BJ (cell line): ENCODE measurements at places on chromosomes 13 and 19.

DNA sequence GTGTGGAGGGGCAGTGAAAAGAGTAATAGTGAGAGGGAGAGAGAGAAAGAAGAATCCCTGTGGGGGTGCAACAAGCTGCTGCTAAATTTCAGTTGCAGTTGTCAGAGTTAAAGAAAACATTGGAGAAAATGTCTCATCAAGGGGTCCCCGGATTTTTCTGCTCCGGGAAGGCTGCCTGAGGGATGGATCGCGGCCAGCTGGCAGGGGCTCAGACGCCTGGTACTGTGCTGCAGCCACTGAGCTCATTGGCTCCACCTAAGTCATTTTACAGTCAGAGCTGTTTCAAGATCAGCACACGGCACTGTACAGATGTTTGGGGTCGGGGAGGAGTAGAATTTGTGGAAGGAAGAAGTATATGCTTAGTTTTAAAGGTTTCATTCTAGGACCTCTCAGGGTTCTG is 106.2 kb downstream of the SHISA2 start:
- no peak for DNase-seq

DNA sequence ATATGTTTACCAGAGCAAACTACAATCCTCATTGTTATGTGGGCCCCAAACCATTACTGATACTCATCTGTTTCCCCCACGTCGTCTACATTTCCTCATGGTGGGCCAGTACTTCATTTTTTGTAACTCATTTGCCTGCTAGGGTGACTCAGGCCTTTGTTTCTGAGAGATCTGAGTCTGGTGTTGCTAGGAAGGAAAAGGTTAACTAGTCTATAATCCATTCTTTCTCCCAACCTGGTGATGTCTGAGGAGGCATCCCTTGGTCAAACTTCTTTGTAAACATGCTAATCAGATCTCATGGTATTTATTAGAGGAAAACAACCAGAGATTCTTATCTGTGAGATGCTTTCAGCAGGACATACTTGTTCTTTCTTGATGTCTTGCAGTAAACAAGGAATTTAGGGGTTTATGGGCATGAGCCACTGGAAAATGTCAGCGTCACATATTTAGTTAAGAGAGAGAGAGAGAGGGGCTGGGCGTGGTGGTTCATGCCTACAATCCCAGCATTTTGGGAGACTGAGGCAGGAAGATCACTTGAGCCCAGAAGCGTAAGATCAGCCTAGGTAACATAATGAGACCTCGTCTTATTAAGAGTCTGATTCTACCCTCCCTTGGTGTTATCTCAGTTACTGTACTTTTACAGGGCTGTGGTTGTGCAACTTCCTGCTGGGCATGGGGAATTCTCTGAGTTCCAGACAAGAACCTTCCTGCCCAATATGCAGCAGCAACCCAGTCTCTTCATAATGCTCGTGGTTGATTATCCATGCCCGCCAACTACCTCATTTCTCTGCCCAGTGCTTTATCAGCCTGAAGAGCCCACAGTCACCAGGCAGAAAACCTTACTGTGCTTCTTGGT is 9.7 kb upstream of the DPRX start:
- DNase-seq, result no peak

DNA sequence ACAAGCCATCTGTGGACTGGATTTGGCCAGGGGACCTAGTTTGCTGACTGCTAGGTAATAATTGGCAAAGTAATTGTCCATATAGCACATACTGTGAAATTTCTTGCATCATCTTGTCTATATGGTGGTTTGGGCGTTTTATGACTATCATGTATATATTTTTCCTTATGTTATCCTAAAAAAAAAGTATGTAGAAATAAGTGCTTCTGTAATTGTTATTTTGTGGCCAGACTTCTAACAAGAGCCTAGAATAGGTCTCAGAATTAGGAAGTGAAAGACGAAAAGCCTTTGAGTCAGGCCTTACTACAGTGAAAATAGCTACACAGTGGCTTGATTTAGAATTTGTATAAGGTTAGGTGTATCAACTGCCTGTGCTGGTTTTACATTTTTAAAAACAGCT is 4.2 kb downstream of the FNDC3A start:
- DNase-seq, result no peak

DNA sequence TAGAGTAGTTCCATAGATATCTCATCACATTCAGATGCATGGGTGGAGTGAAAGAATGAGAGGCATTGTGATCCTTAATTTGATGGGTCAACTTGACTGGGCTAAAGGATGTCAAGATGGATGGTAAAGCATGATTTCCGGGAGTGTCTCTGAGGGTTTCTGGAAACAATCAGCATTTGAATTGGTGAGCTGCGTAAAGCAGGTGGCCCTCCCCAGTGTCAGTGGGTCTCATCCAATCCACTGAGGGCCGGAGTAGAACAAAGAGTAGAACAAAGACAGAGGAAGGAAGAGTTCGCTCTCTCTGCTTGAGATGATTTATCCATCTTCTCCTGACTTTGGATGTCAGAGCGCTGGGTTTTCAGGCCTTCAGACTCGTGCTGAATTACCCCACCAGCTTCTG is 43.1 kb downstream of the SERP2 start:
- no peak for DNase-seq

DNA sequence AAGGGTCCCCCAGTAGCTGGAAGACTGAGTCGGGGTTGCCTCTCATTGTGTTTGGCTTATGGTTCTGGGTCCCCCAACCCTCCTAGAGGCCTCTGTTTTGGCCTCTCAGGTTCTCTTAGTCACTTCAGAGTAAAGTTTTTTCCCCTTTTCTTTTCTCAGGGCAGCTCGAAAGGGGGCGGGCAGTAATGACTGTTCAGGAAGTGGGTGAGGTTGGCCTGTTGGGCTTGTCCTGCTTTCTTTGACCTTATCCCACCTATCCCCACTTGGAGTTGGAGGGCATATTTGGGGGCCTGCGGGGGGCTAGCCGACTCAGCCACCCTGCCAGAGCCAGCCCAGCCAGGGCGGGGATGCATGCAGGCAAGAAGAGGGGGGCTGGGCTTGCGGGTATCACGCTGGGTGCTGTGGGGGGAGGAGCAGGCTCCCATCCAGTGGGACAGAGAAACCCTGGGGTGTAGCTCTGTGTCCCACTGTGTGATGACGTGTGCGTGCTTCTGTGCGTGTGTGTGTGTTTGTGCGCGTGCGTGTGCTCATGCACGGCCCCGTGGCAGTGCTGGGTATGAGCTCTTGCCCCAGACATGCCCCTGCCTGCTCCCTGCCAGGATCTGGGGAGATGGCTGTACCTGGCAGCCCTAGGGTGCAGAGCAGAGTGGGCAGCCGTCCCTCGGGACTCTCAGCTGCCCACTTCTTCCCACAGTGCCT is 1.4 kb downstream of the CIC start:
- no peak for DNase-seq

DNA sequence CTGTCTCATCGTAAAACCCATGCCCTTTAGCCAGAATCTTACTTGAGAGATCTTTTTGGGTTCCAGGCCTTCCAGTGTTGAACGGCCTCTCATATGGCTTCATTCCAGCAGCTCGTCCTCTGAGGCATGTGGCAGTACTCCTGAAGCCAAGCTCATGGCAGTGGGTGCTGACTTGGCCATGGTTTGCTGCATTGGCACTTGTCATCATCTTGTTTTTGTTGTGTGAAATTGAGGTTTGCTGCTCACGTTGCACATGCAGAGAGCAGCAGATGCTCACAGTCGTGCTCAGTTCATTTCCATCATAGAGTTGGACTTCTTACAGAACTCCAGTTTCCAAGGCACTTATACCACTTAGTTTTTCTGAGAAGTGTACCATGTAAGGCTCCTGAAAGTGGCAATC is 14.9 kb downstream of the TEX29 start:
- no peak for DNase-seq

DNA sequence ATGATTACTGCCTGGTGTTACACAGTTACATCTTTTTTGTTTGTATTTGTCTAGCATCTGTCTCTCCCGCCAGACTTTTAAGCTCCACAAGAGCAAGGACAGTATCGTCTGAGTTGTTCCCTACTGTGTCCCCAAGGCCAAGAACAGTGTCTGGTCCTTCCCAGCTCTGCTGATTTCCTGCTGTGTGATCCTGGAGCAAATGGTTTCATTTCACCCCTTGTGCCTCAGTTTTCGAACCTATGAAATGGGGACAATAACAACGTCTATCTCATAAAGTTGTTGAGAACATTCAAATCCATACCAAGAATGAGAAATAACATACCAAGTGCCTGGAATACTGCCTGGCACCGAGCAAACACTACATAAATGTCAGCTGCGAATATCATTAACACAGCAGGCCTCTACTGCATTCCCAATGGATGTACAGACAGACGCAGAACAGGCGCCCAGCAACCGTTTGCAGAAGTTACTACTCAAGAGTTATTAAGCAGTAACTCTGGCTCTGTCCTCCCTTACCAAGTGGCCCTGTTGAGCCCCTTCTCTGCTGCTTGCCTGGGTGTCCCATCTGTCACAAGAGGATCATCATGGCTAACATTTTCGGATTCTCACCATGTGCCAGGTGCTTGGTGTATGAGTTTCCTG is 11.4 kb downstream of the XRCC1 start:
- no peak for DNase-seq

DNA sequence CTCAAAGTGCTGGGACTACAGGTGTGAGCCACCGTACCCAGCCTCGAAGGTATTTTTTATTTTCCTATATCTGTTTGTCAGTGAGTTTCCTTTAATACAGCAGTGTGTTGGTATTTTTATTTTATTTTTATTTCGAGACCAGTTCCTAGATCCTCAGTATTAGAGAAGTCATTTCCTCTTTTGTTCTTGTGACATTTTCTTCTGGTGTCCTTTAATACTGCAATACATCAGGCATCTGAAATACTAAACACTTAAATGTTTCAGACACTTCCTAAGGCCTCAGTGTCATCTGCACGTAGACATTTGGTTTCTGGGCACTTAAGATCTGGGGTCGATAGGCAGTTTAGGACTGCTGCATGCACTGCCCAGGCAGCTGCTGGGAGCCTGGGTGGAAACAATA is 22.5 kb downstream of the GATAD2A start:
- no peak for DNase-seq

DNA sequence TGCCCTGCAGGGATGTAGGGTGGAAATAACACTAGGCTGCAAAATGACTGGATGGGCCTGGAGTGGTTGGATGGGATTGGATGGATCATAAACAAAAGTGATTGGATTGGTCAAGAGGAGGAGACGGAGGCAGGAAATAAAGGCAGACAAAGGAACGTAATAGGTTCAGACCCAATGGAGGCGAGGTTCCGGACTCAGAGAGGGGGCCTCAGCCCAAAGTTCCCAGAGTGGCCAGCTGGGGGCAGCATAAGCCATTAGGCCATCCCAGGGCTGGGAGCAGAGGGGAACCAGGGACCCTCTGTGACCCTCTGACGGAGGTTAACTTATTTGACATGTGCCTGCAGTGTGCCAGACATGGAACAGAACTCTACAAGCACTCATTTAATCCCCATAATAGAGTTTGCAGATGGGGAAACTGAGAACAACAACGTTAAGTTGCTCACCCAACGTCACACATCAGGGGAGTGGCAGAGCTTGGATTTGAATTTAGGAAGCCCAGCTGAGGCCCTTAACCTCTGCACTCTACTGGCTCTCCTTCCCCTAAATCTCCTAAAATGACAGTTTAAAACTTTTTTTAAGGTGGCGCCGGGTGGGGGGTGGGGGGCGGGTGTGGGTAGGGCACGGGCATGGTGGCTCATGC is 15.3 kb upstream of the MAP1S start:
- DNase-seq, result no peak

DNA sequence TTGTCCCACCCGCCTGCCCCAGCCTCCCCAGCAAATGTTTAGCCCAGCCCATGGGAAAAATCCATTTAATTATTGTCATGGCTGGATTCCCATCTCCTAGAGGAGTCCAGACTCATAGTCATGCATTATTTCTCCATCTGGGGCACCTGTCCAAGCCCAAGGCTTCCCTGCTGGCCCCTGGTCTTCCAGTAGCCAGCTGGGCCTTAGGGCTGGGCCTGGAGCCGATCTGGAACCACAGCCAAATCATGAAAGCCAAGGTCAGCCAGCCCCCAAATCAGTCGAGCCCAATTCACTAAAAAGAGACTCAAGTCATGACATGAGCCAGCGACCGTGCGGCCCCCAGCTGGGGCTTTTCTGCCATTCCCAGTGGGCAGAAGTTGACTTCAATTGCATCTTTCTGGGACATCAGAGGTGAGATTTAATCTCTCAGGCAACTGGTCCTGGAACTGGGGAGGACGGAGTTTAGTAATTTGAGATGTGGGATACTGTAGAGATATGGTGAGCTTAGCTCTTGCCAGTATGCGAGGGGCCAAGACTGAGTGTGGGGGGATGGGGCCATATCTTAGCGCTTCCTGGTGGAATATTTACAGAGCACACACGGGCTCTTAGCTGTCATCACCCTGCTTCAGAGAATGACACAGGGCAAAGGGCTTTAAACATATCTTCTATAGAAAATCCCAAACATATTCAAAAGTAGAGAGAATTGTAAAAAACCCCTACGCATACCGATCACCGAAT is 9.4 kb upstream of the PGLYRP2 start:
- no peak for DNase-seq

- no peak for DNase-seq
Measured at GRCh38 chr13:71515744-71516038, 351.3 kb downstream of the DACH1 start.

DNA sequence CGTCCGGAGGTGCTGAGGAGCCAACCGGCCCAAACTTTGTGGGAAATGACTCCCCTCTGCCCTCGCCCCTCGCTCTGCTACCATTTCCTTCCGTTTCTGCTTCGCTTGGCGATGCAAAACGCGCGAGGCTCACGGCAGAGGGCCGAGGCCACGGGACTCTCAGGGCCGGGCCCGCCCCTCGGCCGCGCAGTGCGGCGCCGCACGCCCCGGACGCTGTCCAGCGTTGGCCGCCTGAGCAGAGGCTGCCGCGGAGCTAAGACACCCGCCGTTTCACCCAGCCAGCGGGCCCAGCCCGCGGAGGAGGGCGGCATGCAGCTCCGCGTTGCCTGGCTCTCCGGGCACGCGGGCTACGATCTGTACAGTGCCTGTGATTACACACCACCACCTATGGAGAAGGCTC is 2.1 kb upstream of the ZNF578 start:
- DNase-seq, result no peak

DNA sequence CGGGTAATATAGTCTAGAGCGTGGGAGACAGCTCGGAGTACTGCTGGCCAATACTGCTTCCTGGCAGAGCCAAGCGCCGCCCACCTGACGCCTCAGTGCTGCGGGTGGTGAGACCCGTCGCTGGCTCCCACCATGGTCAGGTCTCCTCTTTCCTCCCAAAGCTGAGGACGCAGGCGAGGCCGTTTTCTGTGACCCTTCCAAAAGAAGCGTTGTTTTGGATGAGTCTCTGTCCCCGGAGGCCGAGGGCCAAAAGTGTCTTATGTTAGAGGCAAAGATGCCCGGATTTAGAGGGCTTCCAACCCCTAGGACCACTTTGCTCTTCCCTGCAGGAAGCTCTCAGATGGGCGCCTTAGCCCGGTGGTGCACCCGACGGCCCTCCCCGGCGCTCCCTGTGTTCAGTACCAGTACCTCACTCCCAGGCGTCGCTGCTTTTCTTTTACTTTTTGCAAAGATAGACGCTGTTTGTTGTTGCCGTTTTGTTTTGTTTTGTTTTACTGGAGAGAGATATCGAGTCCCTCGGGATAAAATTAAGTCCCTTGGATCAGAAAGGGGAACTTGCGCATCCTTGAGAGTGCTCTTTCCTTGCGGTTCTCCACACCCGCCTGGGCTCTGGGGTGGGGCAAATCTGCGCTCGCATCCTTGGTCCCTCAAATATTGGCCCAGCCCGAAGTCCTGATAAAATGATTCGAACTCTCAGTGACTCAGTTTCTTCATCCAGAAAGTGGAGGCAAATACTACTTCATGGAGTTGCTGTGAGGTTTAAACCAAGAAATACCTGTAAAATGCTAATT is 7.0 kb downstream of the PDX1 start:
- DNase-seq, result no peak
